Stimulated activated CD4-positive, alpha-beta T cell treated with anti-CD3 and anti-CD28 coated beads, TNF-alpha, amount 100 ng/mL, for 1 hour (primary cell): ENCODE measurements at places on chromosomes 1 and 21.
A peak's percentile ranks its signal among the peaks of the same experiment; 100 is the strongest.

GRCh38 chr1:156676820-156677615 lies at the start of gene NES:
Gene NES, minus strand, starts transcription at chr1:156677407. Its CDS starts 143 bp downstream, at chr1:156677264.
- no peak for DNase-seq

- no peak for DNase-seq
Observed at GRCh38 chr21:25370311-25370744, 237.0 kb downstream of the MRPL39 start.

DNA sequence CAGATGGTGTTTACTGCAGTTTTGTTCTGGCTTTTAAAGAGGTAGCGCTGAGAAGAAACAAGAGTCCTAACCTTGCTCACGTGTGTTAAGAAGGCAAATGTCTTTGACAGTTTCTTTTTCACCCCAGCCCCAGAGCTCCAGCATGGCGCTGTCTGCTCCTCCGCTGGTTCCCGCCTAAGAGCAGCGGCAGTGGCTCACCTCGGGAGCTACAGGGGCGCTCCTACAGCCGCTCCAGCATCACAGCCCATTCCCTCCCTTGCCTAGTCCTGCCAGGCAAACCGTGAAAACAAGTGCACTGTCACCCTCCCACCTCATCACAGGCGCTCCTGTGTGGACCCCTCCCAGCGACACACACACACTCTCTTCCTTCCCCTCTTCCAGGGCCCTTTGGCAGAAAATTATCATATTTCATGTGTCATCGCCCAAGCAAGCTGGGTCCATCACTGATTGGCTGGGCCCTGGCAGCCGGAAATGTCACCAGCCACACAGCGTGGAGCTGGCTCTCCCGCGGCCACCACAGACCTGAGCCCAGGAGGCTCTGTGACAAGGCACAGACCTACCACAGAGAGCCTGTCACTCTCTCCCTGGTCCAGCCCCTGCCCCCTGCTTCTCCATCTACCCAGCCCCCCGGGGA lies 1.2 kb upstream of the HIVEP3 start:
- peak; percentile 47 for DNase-seq

DNA sequence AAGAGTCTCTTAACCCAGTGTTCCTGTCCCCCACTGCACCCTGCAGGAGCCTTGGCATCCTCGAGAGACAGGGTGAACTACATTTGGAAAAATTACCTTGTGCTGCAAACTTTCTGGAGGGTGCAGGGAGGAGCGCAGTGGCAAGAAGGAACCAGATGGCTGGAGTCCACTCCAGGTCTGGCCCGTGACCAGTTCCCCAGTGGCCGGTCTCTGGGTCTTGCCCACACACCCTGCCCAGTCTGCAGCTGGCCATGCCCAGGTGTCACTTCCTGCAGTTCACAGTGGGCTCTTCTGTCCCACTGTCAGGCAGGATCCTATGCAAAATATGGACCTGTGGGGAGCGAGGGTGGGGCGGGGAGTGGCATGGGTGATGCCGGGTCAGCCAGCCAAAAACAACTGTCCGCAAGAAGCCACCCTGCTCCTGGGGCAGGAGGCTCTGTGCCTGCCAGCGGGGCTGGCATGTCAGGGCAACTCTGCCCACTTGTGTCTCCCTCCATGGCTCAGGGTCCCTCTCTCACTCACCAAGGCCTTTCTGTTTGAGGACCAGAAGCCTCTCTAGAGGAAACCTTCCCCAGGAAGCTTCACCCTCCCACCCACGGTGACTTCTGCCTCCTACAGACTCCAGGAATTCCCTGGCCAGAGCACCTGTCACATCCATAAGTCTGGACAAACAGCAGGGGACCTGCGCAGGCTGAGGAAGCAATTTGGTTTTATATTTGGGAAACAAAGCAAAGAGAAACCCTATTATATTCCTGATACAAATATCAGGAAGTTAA lies 55.6 kb downstream of the KIF21B start:
- DNase-seq: no peak

DNA sequence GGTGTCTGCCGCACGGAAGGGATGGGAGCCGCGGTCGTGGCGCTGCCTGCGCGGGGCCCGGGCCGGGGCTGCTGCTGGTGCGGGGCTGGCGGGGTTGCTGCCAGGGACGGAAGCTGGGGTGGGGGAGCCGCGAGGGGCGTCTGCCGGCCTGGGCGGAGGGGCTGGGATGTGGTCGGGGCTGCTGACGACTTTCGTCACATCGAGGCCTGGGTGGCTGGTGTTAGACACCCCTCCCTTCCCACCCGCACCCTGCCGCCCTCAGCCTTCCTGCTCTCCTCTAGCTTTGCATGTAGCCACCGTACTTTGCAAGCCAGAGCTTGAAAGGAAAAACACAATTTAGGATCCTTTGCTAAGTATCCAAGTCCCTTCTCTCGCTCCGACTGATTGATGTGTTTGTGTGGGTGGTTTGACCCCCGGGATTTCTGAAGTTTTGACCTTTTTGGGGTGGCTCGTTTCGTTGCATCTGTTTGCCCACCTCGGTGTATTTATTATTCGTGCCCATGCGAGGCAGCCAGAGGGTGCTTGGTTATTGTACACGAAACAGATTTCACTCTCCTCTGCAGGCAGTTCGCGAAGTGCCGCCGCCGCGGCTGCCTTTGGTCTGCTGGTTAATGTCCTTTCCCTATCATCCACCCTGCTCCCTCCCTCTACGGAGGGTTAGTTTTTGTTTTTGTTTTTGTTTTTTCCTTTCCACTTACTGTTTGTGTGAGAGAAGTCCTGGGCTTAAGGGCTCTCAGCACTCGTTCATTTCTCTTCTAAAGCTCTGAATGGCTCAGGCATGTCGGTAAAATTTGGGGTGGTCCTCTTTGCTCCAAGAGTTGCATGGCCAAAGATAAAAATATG lies 868 bp downstream of the C1orf21 start:
- DNase-seq: no peak

- DNase-seq: no peak
Observed at GRCh38 chr1:29285771-29286170, 49.4 kb downstream of the PTPRU start.

DNA sequence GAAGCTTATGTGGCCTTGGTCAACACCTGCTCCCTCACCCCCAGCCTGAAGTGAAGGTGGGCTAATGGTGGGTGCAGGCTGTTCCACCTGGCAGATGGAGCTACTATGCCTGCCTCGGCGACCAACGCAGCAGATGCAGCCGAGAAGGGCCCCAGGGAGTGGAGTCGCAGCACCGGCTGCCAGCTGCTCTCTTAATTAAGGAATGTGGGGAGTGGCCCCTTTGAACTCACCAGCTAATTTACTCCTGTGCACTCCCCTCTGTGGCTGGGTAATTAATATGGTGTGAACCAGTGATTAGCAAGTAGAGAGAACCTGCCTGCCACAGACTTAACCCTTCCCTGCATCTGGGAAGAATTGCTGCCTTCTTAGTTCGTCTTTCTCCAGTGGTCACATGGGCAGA lies 3.3 kb upstream of the SLAMF8 start:
- DNase-seq: no peak
